ENCODE measurements at places on chromosomes 2 and 18. TPM values are rescaled to one million over a fixed set of nuclear protein-coding genes. Genes with fewer than 3 reads are reported as not detected.

Gene DYNAP
- total RNA-seq = not detected

Gene TUBB8B
- 1.7 TPM for total RNA-seq

Gene SPRED2
- total RNA-seq = 18.4 TPM

Gene RFX8
- 1.2 TPM for total RNA-seq

Gene TNFAIP6
- 2.0 TPM for total RNA-seq

Gene SLC19A3
- 7.4 TPM for total RNA-seq

Gene ALLC
- not detected for total RNA-seq

Gene FSIP2
- total RNA-seq = 1.2 TPM

Gene CIB4
- not detected for total RNA-seq

Gene PER2
- 21.1 TPM for total RNA-seq

Gene CNRIP1
- 43.2 TPM for total RNA-seq

Gene PHOSPHO2
- total RNA-seq = 4.7 TPM

Gene OST4
- total RNA-seq = 269 TPM

Gene KYNU
- total RNA-seq = 3.7 TPM

Gene KLHL41
- total RNA-seq = 0.49 TPM

Gene RPRM
- 2.9 TPM for total RNA-seq

Gene SCYGR4
- total RNA-seq = not detected

Gene MRO
- total RNA-seq = not detected

Gene CPLX4
- total RNA-seq = not detected

Gene ASXL3
- 5.9 TPM for total RNA-seq

Gene MALL
- 56.7 TPM for total RNA-seq

Gene MC4R
- not detected for total RNA-seq

Gene MPPE1
- total RNA-seq = 24.6 TPM

Gene MPP4
- 0.74 TPM for total RNA-seq

Gene ANO7
- 0.98 TPM for total RNA-seq

Gene TSPYL6
- not detected for total RNA-seq

Gene LOXHD1
- not detected for total RNA-seq

Gene EFEMP1
- 235 TPM for total RNA-seq

Gene SNED1
- 55.5 TPM for total RNA-seq

Gene AOX1
- 84.5 TPM for total RNA-seq

Gene PLGLB2
- 2.0 TPM for total RNA-seq

Gene MZT2B
- total RNA-seq = 156 TPM

Gene NTSR2
- not detected for total RNA-seq

Gene TMEM178A
- 2.0 TPM for total RNA-seq

Gene LANCL1
- 29.2 TPM for total RNA-seq
